ENCODE measurements at places on chromosomes 3 and 15.
A peak's percentile ranks its signal among the peaks of the same experiment; 100 is the strongest.

DNA sequence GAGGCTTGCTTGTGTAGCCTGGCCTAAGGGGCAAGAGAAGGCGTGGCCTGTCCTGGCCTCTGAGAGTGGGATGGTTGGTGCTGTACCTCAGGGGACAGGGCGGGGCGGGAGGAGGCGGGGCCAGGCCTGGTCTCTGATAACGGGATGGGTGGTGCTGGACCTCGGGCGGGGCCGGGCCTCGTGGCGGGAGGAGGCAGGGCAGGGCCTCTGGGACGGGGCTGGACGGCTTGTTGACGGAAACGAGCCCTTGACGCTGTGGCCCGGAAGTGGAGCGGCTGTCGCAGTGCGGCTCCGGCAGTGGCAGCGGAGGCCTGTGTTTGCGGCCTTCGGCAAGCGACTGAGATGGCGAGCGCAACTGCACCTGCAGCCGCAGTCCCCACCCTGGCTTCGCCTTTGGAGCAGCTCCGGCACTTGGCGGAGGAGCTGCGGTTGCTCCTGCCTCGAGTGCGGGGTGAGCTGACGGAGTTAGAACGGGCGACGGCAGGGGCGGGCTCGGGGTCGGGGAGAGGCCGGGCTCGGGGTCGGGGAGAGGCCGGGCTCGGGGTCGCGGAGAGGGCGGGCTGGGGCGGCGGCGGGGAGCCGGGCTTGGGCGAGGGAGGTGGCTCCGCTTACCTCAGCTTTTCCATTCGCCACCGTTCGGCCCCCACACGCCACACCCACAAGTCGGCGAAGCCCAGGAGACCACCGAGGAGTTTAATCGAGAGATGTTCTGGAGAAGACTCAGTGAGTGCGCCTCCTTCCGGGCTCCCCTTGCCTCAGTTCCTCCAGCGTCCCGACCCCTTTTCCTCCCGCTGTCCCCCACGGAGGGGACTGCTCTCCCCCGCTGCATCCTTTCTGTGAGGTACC is at the start of gene CCNDBP1:
Gene CCNDBP1, plus strand, starts transcription at position 247 of the 846 bp plus-strand sequence. Its CDS starts 96 bp downstream, at position 343.
- DNase-seq, result peak; percentile 87

- DNase-seq, result no peak
These were observed 97.7 kb upstream of the P2RY1 start for GRCh38 chr3:152737021-152737908.

DNA sequence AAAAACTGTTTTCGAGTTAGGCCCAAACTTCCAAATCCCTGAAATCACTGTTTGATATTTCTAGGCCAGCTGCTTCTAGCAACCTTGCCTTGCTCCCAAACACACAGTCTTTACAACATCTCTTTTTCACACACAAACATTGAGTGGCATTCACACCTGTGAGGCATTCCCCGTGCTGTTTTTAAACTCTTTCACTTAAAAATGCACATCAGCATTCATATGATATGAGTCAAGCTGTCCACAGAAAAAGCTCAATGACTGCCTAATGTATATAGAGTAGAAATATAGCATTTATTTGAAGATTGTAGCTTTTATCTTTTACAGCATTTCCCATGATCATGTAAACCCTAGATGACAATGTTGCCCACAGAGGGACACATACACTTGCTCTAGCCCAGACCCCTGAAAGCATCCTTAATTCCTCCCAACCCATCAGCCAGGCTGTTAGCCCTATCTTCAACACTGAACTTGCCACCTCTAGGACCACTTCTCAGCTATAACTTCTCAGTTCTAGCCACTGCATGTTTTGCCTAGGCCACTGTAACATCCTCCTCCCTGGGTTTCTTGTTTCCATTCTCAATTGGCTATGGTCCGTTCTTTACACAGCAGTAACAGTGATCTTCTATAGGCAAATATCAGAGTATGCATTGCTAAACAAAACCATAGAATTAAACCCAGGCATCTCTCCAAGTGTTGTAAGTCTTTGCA is 782.6 kb downstream of the DIPK2A start:
- DNase-seq, result no peak

DNA sequence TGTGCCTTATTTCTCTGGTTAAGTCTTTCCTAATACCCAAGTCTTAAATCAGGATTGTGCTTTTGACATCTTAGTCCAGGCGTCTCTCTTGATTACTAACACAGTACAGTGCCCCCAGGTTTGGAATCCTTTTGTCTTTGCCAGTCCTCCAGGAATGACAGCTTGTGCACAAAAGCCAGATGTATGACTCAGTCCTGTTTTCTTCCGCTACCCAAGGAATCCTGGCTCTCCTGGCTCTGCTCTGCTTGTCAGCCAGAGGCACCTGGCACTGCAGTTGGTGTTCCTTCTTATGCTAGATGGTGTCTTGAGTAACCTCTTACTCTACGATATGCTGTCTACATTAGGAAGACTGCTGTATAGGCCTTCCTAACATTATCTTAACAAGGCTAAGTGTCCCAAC is 728.2 kb upstream of the NECTIN3 start:
- DNase-seq, result no peak

DNA sequence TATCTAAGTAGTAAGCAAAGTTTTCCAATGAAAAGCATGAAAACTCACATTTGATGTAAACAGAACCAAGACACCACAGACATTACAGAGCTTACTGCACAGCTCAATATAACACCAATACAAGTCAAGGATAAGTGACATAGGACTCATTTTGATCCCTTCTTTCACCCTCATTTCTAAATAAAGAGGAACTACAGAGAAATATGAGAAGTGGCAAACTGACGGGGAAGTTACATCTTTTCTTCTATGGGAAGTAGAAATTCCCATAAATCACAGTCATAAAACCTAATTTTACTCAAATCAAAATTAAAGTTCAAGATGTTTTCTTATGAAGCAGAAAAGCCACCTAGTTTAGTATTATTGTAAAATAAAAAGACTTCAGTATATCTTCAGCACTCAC is 3.8 kb downstream of the ATG3 start:
- no peak for DNase-seq
